Pancreas (tissue), 10 donors: ENCODE measurements at places on chromosomes 5 and 9. TPM values are rescaled to one million over a fixed set of nuclear protein-coding genes. Genes with fewer than 3 reads are reported as not detected.

ROR2 gene
- 0.67 TPM for total RNA-seq

DNA sequence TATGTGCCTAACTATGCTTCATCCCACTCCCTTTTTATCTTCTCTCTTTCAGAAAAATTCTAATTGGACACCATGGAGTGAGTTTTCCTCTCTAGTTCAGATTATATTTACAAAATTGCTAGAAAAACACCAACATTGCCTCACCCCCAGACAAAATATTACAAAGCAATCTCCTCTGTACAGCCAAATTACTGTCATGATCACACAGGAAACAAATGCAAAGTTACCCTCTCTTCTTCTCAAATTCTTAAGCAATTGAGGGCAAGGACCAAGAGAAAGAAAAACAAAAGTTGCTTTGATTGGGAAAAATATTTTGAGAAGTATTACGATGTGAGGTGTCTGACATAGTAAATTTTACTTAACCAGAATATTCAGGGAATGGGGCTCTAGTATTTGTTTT is 30.8 kb upstream of the ABCA1 start:
- no peak for DNase-seq

GRCh38 chr5:54311176-54311677 is 854 bp upstream of the ARL15 start:
- DNase-seq = no peak

TSLP gene
- not detected for total RNA-seq

GRCh38 chr9:135394131-135394530 is 85.5 kb upstream of the PPP1R26 start:
- no peak for DNase-seq

DNA sequence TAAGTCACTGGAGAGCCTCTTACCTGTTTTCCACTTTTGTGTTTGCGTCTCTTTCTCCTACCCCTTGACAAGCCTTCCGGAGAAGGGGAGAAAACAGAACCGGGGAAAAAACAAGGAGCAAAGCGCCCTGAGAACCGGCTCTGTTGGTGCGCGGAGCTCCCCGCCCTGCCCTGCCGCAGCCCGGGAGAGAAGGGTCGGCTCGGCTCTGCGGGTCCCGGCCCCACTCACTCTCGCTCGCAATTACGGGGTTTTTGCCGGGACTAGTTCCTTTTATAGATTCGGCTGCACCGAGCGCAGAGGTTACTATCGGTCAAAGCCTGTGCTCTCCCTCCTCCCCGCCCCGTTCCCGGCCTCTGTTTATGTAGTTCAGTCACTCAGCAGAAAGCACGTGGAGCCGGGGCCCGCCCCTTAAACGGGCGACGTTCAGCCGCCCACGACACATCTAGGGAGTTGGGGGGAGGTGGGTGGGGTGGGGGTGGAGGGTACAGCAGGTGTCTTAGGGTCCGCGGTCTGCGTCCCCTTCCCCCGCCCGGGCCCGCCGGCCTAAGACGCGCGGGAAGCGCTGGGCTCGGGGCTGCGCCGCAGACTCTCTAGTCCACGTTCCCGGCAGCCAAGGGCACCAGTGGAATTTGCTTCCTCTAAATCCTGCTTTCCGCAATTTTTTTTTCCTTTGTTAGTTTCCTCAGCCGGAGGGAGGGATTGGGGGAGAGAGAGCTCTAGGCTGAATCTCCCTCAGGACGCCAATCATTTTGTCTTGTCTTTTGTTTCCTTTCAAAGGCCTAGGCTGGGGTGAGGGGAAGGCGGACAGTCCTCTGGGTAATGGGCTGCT is at the start of gene ABCA1:
TSS of gene ABCA1 (minus strand) at position 244 of the 829 bp plus-strand sequence. CDS start 24,476 bp downstream, outside the sequence.
- peak; percentile 96 for DNase-seq

GRCh38 chr5:15993334-15993733 is 186.3 kb downstream of the MARCHF11 start:
- DNase-seq = no peak

GRCh38 chr9:35951736-35952135 is 6.2 kb downstream of the OR2S2 start:
- DNase-seq = no peak

GRCh38 chr9:92962303-92962649 is 15.0 kb downstream of the FGD3 start:
- DNase-seq = no peak

PCDHGA3 gene
- total RNA-seq = 1.5 TPM

GRCh38 chr5:98614341-98614740 is 159.1 kb upstream of the RGMB start:
- DNase-seq = no peak

GRCh38 chr9:110261632-110262031 is 5.3 kb upstream of the TXN start:
- no peak for DNase-seq

DNA sequence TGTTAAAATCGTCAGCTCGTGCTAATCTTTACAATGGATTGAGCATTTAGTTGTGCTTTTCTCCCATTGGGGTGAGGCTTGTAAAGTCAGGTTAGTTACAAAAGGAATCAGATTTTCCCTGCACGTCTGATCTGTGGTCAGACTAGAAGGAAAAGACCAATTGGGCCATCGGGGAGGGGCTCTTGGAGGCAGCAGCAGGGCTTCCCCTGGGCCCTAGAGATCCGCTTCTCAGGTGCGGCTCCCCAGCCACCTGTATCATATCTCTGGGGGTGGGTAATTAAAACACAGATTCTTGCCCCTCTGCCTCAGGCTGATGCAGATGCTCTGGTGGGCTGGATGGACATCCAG is 200.3 kb downstream of the HSPA4 start:
- DNase-seq = no peak

GRCh38 chr5:74310997-74311930 is 329.3 kb downstream of the ENC1 start:
- no peak for DNase-seq

QRFP gene
- not detected for total RNA-seq

GRCh38 chr5:135382981-135383380 is 16.1 kb downstream of the MACROH2A1 start:
- DNase-seq = no peak

DCANP1 gene
- total RNA-seq = not detected

GRCh38 chr9:69273161-69273560 is 51.9 kb upstream of the ENTREP1 start:
- DNase-seq = no peak

DNA sequence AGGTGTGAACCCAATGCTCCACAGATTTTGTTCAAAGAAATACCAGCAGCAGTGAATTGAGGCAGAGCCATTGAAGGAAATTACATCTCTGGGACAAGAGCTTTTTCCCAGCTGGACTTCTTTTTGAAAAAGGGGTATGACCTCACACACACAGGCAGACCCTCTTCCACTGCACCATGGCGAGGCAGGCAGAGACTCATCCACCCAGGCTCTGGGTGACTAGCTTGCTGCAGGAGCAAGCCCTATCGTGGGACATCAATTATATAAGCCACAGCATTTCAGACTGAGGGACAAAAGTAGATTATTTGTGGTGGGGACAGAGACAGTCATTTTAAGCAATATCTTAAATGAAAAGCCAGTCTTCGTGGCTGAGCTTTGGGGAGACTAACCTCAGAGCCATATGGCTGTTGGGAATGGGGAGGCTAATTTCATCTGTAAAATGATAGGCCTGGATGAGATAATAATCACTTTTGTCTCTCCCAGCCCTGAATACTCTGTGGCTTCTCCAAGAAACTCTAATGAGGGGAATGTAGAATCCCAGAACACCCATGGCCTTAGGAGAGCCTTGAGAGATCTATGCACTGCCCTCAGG is 113.1 kb upstream of the TNC start:
- DNase-seq = no peak

- no peak for DNase-seq
These were observed 290.6 kb downstream of the PIK3R1 start for GRCh38 chr5:68505917-68506860.

GRCh38 chr9:101167490-101168134 is 139.1 kb downstream of the PLPPR1 start:
- no peak for DNase-seq

DNA sequence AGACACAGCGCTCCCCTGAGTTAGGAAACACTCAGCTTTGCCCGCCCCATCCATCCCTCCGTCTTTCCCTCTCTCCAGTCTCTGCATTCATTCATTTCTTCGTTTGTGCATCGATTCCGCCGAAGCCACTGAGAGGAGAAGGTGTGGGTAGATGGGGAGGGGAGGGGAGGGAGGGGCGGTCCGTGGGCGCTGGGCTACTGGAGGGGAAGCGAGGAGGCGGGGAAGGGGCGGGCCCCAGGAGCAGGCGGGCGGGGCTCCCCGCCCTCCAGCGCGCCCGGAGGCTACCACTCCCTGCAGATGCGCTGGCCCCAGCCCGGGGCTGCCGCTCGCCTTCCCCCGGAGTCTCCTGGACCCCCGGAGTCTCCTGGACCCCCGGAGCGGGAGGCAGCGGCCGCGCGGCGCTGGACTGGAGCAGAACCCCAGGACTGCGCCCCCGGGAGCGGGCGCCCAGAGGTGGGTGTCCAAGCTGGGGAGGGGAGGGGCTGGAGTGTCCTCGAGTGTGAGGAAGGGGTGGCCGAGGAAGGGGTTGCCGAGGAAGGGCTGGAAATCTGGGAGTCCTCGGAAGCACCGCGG is 159.5 kb downstream of the C9orf152 start:
- peak; percentile 74 for DNase-seq

- DNase-seq = no peak
These were observed 247.9 kb downstream of the BNC2 start for GRCh38 chr9:16622541-16622940.

GRCh38 chr9:36109071-36109470 is 27.5 kb upstream of the GLIPR2 start:
- no peak for DNase-seq

- no peak for DNase-seq
These were observed 224.5 kb upstream of the RFX3 start for GRCh38 chr9:3750321-3750720.

SLC4A9 gene
- total RNA-seq = 0.32 TPM

NR2F1 gene
- 1.4 TPM for total RNA-seq
